ENCODE measurements at places on chromosomes 2 and 18. TPM values are rescaled to one million over a fixed set of nuclear protein-coding genes. Genes with fewer than 3 reads are reported as not detected.

DNA sequence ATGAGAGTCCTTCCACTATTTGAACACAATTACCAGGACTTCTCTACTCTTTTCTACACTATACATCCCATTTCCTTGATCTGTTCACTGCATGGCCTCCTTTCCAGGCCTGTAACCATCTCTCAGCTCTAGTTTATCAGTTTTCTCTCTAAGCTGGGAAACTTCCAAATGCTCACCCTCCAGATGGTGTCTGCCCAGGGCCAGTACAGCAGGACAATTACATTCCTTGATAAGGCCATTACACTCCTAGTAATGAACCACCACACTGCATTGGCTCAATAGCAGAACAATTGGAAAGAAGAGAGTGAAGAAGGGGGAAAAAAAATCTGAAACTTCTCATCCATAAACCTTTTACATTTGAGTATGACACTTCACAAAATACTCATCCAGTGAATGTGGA lies 359.1 kb downstream of the ALK start:
- no peak overlapping the region for H3K27ac ChIP-seq
- H3K4me3 ChIP-seq, result no peak overlapping the region
- H3K27me3 ChIP-seq, result no peaks in the 10 kb centered on the region
- H3K4me1 ChIP-seq, result no peaks in the 10 kb centered on the region
- no peaks in the 10 kb centered on the region for H3K36me3 ChIP-seq

APLF gene
- total RNA-seq, result 3.0 TPM

USP37 gene
- 30.7 TPM for total RNA-seq

GRCh38 chr2:31131871-31132270 lies 6.4 kb downstream of the GALNT14 start:
- no peaks in the 10 kb centered on the region for H3K4me1 ChIP-seq
- peaks cover 14% of the 10 kb centered on the region for H3K27me3 ChIP-seq
- H3K4me3 ChIP-seq, result no peak overlapping the region
- DNase-seq, result no peak

GRCh38 chr2:44245083-44245861 lies 30.0 kb upstream of the SLC3A1 start:
- no peak overlapping the region for H3K27ac ChIP-seq
- H3K27me3 ChIP-seq, result no peaks in the 10 kb centered on the region
- H3K4me1 ChIP-seq, result peaks cover 9% of the 10 kb centered on the region
- no peaks in the 10 kb centered on the region for H3K36me3 ChIP-seq

SLC9A4 gene
- not detected for total RNA-seq

DNA sequence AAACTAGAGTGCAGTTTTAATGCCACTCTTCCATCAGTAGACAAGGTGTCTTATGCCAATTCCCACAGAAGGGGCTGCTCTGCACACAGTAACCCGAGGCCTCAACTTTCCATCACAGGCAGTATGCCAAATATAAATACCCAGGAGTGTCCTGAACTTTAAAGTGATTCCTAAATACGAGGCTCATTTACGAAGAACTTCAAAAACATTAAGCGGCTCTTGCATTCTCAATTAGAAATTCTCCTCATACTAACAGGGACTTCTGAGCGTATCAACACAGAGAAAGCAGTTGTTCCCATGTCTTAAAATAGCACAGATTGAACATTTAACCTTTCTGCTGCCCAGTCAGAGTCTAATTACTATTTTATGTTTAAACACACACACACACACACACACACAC lies 638.6 kb downstream of the ERBB4 start:
- H3K36me3 ChIP-seq, result no peaks in the 10 kb centered on the region
- no peak for DNase-seq
- no peak overlapping the region for H3K27ac ChIP-seq

ALKAL2 gene
- 164 TPM for total RNA-seq

DNA sequence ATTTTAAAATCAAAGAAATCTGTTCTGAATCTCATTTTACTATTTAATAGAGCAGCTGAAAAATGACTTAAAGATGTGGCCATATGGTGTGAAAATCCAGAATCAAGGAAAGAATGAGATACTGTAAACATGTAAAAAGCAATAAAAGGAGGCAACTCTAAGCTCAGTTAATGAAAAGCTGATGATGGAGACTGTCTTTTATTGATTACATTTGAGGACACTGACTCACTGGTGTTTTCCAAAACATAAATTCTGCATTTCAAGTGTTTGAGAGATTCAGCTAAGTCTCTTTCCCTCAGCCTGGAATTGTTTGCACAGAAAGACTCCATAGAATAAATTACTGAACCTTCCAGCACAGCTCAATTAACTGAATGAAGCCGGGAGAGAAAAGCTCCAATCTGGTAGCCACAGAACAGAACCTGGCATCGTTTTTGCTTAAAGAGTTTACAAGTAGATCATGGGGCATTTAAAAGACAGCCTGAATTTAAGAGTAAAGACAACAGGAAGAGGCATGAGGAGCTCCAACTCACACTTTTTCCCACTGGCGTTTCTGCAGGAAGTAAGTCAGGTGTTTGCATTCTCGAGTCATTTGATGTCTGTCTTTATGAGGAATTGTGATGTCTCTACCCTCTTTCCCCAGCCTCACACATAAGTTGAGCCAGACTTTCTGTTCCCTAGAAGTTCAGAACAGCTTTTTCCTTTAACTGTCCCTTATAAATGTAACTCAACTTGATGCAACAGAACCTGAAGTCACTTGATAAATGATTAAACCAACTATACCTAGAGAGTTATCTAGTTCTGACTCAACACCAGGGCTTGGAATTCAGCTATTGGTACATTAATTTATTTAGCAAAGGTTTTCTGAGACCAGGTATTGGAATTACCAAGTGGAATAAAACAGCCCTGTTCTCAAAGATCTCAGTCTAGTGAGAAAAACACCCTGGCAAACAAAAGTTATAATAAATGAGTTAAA lies 53.3 kb downstream of the FTCDNL1 start:
- DNase-seq, result no peak
- H3K27ac ChIP-seq, result no peak overlapping the region
- no peaks in the 10 kb centered on the region for H3K36me3 ChIP-seq
- no peaks in the 10 kb centered on the region for H3K27me3 ChIP-seq
- H3K4me1 ChIP-seq, result peaks cover 4% of the 10 kb centered on the region

GRCh38 chr2:9167718-9168657 lies 38.6 kb upstream of the ASAP2 start:
- H3K36me3 ChIP-seq, result no peaks in the 10 kb centered on the region
- H3K27ac ChIP-seq, result no peak overlapping the region
- no peaks in the 10 kb centered on the region for H3K4me1 ChIP-seq
- no peak for DNase-seq
- no peak overlapping the region for H3K4me3 ChIP-seq
